ENCODE measurements at places on chromosomes 2 and 18.

DNA sequence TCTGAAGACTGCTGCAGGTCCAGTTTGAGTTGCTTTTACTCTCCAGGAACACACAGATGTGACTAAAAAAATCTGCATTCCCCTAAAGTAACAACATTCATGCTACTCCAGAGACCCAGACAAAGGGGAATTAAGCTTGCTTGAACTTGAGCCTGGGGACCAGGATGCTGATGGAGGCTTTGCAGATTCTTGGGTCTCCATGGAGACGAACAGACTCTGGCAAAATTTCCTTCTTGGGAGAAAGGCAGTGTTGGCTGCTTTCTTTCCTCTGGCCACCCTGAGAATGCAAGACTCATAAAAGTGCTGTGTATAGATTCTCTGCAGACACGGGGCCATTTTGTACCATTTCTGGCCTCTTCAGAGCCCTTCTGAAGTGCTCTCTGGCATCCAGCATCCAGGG, 112.0 kb downstream of the ACTR3 start:
- no peak for DNase-seq

DNA sequence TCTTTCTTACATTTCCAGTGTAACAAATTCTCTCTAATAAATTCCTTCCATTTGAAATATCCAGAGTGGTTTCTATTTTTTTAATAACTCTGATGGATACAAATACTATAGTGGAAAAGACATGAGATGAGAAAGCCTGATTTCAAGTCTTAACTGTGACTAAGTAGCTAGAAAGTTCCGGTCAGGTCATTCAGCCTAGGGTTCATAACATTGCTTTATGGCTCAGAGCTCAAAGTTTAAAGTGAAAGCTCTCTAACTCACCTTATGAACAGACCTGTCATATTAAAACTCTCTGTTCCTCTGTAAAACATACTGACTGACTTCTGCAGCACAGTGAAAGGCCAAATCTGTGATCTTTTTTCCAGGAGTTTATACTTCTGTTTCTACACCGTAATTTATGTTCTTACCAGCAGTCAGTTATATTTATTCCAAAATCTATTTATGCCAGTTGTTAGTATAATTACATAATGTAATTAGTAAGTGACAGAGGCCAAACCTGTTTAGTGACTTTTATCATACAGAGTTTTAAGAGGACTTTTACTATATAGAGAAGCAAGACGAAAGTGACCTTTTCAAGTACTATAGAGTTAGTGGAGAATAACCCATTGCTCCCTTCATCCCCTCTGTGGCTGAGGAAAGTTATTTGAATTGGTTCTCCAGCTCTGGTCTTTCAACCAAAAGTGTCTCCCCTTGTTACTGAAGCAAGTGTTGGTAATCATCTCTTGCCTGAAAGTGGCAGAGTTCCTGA, 118.8 kb upstream of the PDE1A start:
- DNase-seq = no peak

GRCh38 chr2:11307764-11308415, 36.5 kb downstream of the ROCK2 start:
- DNase-seq = no peak

DNA sequence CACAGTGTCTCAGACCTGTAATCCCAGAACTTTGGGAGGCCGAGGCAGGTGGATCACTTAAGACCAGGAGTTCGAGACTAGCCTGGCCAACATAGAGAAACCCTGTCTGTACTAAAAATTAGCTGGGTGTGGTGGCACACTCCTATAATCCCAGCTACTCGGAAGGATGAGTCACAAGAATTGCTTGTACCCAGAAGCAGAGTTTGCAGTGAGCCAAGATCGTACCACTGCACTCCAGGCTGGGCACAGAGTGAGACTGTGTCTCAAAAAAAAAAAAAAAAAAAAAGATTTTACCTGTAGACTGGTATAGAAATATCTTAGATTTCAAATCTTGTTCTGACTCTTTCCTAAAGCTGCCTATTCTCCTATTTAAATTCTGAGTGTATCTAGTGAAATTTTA, 7.2 kb upstream of the KLHL29 start:
- DNase-seq = no peak

DNA sequence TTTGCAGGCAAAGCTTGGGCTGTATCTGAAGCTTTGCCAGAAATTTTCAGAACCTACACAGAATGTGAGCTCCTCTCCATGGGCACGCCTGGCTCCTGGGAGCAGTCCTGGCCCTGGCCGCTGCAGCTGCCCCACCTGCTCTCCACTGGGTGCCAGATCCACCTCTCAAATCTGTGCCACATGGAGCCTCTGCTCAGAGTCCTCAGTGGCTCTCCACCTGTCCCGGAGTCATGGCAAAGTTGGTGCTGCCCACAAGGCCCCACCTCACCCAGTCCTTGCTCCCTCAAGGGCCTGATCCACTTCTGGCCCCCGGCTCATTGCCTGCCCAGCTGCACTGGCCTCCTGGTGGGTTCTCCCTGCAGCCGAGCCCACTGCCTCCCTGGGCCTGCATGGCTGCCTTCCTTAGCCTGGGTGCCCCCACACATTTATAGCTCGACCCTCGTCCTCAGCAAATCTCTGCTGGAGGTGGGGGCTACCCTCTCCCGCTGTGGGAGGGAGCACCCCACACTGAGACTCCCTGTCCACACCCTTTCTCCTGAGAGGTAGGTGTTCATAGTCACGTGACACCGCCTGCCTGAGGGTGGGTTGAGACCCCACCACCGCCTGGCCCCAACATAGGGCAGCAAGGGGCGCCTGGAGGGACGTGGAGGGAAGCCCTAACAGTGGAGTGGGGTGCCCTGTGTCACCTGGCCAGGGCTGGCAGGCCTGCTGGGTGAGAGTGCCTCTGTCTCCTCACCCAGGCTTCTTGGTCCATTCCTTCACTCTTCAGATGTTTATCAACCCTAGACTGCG, 224.1 kb downstream of the SH3RF3 start:
- no peak for DNase-seq

DNA sequence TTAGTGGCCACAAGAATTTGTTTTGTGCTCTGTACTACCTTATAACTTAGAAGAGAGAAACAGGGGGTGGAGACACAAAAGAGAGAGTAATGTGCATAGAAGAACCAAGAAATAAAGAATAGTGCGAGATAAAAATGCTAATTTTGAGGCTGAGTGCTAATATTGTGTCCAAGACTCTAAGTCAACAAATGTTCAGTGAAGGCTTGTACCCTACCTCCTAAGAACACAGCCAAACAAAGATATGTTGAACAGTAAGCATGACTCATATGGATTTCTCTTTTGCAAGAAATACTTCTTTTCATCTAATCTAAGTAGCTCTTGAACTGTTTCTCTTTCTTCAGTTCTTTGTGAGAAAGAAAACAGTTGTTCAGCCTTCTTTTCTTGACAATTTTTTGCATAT, 45.2 kb downstream of the GAREM1 start:
- no peak for DNase-seq

DNA sequence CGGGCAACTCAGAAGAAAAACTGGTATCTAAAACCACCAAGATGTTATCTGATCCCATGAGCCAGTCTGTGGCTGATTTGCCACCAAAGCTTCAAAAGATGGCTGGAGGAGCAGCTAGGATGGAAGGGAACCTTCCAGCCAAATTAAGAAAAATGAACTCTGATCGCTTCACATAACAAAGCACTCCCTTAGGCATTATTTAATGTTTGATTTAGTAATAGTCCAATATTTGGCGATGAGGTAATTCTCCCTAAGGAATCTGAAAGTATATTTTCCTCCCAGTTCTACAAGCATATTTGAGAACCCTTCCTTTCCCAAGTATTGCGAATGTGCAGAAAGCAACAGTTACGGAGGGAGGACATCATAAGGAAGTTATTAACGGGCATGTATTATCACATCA, 156.6 kb downstream of the KCNJ3 start:
- no peak for DNase-seq

GRCh38 chr2:64067326-64067725, 48.1 kb upstream of the VPS54 start:
- no peak for DNase-seq

- no peak for DNase-seq
Observed at GRCh38 chr2:165294912-165295311, 55.7 kb downstream of the SCN2A start.

GRCh38 chr2:239015218-239015900, 167.5 kb downstream of the TWIST2 start:
- DNase-seq = no peak

- no peak for DNase-seq
Observed at GRCh38 chr2:177098001-177098613, 114.5 kb upstream of the HNRNPA3 start.

- no peak for DNase-seq
Observed at GRCh38 chr2:157149270-157149669, 108.2 kb upstream of the GALNT5 start.

DNA sequence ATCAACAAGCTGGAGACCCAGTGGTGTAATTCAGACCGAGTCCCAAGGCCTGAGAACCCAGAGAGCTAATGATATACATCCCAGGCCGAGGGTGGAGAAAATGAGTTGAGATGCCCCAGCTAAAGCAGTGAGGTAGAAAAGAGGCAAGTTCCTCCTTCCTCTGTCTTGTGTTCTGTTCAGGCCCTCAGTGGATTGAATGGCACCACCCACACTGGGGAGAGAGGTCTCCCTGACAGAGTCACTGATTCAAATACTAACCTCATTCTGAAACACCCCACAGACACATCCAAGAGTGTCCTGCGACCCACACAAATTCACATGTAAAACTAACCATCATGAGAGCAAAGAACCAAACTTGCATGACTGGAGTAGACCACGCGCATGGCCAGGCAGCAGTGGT, 215.3 kb downstream of the ANAPC1 start:
- DNase-seq = no peak

DNA sequence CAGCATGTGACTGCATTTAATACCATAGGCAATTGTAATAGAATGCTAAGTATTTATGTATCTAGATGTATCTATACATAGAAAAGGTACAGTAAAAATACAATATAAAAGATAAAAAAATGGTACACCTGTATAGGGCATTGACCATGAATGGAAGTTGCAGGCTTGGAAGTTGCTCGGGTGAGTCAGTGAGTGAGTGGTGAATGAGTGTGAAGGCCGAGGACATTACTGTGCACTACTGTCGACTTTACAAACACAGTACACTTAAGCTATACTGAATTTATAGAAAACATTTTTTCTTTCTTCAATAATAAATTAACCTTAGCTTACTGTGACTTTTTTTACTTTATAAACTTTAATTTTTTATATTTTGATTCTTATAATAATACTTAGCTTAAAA, 8.9 kb downstream of the DIS3L2 start:
- no peak for DNase-seq

- no peak for DNase-seq
Observed at GRCh38 chr2:156087875-156088274, 244.6 kb downstream of the NR4A2 start.

GRCh38 chr2:131658769-131659131, 131.1 kb downstream of the CCDC74A start:
- DNase-seq = no peak

GRCh38 chr18:24734058-24734457, 273.6 kb downstream of the HRH4 start:
- DNase-seq = no peak

- no peak for DNase-seq
Observed at GRCh38 chr2:104867813-104868504, 14.0 kb downstream of the POU3F3 start.

DNA sequence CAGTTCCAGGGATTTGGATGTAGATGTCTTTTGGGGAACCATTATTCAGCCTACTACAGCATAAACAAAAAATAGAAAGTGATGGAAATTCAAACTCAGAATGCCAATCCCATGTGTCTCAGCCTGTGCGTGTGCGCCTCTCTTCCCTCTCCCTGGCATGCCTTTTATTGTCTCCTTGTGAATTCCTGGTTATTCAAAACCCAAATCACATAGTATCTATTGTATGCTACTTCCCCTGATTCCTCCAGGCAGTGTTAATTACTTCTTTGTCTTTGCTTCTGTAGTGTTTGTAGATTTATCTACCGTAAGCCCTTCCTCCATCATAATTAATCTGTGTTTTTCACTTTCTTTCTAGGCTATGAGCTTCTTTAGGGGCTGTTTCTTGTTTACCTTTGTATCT, 38.9 kb downstream of the RHBDD1 start:
- DNase-seq = no peak

GRCh38 chr2:191636235-191636543, 41.7 kb upstream of the NABP1 start:
- no peak for DNase-seq

GRCh38 chr2:20051532-20052228, at the start of gene LAPTM4A:
Gene LAPTM4A, minus strand, starts transcription at chr2:20051628. Its CDS starts 108 bp downstream, at chr2:20051520.
- peak; percentile 97 for DNase-seq

GRCh38 chr18:55576001-55576400, 12.0 kb downstream of the TCF4 start:
- no peak for DNase-seq

DNA sequence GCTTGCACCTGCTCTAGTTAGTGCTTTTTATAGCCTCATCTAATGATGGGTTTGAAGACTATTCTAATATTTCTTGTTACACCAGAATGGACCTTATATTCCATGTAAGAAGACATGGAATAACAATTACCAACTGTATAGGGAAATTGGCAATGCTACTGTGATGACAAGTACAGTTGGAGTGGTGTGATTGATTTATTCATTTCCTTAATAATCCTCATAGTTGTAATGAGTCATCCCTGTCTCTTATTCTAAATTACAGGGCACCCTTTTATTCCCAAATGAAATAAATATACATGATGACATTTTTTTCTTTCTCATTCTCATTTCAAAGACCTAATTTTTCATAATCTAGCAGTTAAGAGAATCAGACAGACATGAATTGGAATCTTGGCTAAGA, 18.3 kb upstream of the TLK1 start:
- DNase-seq = no peak

- DNase-seq = no peak
Observed at GRCh38 chr2:157523270-157524247, 79.7 kb upstream of the CYTIP start.

DNA sequence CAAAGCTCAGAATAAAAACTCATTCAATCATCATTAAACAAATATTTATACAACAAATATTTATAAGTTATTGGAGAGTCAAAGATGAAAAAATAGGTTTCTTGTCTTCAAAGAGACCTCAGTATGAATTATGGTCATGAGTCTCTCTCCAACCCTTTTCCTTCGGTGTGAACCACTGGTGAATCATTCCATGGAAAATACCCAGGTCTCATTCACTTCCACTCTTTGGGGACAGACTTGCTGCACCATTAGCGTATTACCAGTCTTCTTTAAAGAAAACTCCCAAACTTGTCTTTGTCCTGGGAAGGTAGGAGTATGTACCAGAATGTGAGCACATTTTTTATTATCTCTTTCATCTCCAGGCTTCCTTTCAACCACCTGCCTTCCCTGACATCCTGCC, 257.4 kb upstream of the RBMS1 start:
- no peak for DNase-seq

DNA sequence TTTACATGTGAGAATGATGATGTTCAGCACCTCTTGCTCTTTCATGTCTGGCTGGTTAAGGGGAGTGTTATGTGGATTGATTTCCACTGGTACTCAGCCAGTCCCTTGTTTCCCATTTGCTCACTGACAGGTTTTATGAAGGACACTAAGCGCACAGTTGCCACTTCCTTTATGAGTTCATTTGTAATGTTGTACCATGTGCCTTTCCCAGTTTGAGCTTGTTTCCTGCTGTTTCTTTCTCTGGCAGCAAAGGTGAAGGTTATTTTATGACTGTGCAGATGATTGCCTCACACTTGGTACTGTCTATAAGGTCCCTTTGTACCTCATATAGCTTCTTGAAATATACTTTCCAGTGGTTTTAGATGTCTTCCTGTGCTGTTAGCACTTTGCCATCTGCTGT, 1700.5 kb upstream of the TMEFF2 start:
- DNase-seq = no peak

- no peak for DNase-seq
Observed at GRCh38 chr2:50215736-50216135, 816.2 kb downstream of the NRXN1 start.

GRCh38 chr2:23649303-23649702, 264.3 kb downstream of the KLHL29 start:
- DNase-seq = no peak

- DNase-seq = no peak
Observed at GRCh38 chr2:55152475-55153412, 79.3 kb downstream of the CLHC1 start.
